ENCODE measurements at places on chromosomes 7 and 10.

GRCh38 chr10:59793919-59794318 lies 40.7 kb upstream of the MRLN start:
- no peak for DNase-seq

DNA sequence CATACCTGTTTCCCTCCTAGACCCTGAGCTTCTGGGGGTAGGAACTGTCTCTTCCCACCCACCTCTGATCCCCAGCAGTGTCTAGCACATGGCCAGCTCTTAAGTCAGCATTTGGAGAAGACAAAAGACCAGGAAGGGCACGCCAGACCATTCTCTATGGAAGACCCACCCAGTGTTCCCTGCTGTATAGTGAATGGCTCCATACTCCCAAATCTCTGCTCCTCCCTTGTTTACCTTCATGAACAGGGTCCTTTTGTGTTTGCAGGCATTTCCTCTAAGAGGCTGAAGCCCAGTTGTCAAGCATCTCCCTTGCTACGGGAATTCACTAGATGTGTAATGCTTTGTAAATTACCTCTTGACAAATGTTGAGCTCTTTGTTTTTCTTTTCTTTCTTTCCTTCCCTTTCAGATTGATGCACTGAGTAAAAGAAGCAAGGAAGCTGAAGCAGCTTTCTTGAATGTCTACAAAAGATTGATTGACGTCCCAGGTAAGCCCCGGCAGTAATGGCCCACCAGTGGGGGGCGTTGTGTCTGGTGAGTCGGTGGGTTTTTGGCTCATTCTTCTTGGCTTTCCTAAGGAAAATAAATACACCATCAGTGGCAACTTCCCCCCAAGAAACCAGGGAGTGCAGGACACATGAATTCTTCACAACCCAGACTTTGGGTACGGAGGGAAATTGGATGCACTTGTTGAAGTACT lies 216.6 kb upstream of the SH2B2 start:
- DNase-seq, result no peak

- no peak for DNase-seq
These were observed 219.7 kb upstream of the ADARB2 start for GRCh38 chr10:1957057-1957456.

DNA sequence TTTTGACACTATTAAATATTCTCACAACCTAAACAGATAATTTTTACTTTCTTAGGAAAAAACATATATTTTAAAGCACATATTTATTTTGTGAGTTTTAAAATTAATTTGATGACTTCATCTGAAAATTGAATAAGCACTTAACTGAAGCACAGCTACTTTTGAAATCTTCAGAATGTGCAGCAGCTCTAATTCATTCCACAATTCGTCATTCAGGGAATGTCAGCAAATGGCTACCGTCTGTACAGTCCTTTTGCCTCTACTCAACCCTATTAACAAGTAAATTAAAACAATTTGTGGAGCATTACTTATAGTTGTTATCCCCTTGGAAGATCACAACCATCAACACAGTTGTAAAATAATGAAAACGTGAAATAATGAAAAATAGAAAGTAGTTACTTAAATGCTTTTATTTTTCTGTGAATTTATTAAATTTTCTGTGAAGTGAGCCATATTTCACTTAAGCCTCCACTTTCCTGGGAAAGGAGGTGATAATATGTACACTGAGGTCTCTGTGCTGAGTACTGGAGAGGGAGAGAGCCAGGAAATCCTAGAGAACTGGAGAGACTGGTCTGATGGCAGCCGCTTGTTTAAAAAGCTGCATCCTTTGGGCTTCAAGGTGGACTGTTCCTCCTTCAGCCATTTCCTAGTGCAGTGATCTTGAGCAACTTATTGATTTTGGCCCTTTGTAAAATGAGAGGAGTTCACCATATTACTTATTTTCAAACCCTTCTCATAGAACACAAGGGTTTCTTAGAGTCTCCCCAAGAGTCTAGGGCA lies 70.6 kb downstream of the REEP3 start:
- no peak for DNase-seq

DNA sequence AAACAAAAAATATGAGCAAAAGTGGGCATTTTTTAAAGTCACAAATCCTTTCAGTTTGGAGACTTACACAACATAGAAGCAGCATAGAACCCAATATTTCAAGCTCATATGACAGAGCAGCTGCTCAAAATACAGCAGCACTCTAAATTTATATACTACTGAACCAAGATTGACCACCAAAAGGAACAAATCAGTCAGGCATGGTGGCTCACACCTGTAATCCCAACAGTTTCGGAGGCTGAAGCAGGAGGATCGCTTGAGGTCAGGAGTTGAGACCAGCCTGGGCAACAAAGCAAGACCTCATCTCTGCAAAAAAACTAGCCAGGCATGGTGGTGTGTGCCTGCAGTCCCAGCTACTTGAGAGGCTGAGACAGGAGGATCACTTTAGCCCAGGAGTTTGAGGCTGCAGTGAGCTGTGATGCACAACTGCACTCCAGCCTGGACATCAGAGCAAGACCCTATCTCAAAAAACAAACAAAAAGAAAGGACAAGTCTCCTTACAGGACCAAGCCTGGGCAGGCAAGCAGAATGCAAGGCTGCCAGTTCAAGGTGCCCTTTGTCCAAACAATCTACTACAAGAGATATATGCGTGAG lies 40.0 kb downstream of the PARD3 start:
- no peak for DNase-seq
